ENCODE measurements at places on chromosomes 2 and 18. TPM values are rescaled to one million over a fixed set of nuclear protein-coding genes. Genes with fewer than 3 reads are reported as not detected.

ESPNL gene
- 1.1 TPM for total RNA-seq

GRCh38 chr2:36459725-36460137 lies 104.2 kb downstream of the CRIM1 start:
- peaks cover 37% of the 10 kb centered on the region for H3K4me1 ChIP-seq
- H3K36me3 ChIP-seq: peaks cover 5% of the 10 kb centered on the region
- H3K27ac ChIP-seq: 0 out of 2 replicates have a peak overlapping the region, but pooled peaks have one; percentile 6
- H3K4me3 ChIP-seq: no peak overlapping the region
- no peaks in the 10 kb centered on the region for H3K27me3 ChIP-seq
- DNase-seq: peak; percentile 55

DNA sequence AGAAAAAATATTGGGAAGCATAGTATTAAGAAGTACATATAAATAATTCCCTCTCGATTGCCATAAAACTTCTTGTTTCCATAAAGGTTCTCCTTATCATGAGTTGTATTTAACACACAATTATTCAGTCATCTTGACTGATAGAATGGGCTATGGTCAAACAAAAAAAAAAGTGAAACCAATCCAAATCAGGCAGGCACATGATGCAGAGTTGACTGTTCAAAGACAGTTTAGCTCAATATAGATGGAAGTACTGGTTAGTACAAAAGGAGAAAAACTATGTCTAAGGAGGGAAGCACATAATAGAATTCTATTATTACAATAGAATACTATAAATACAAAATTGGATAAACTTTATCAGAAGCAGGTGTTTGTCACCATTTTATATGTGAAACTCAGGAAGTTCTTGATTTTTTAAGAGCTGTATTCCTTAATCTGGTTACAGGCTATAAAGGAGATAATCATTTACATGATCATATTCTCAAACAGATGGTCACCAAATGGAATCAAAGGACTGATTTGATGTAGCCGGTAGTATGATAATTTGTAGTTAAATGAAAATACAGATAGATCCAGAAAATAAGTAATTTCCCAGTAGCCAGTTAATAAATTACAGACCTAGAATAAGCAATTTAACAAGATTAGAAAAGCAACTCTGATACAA lies 18.2 kb upstream of the CALCRL start:
- no peaks in the 10 kb centered on the region for H3K27me3 ChIP-seq
- H3K36me3 ChIP-seq: no peaks in the 10 kb centered on the region
- no peak overlapping the region for H3K4me3 ChIP-seq
- no peak overlapping the region for H3K27ac ChIP-seq
- H3K4me1 ChIP-seq: peaks cover 5% of the 10 kb centered on the region
- no peak for DNase-seq

- H3K4me3 ChIP-seq: no peak overlapping the region
- H3K4me1 ChIP-seq: no peaks in the 10 kb centered on the region
- no peak for DNase-seq
- no peaks in the 10 kb centered on the region for H3K36me3 ChIP-seq
- no peak overlapping the region for H3K27ac ChIP-seq
Observed at GRCh38 chr2:198697218-198697617, 760.5 kb downstream of the SATB2 start.

DNA sequence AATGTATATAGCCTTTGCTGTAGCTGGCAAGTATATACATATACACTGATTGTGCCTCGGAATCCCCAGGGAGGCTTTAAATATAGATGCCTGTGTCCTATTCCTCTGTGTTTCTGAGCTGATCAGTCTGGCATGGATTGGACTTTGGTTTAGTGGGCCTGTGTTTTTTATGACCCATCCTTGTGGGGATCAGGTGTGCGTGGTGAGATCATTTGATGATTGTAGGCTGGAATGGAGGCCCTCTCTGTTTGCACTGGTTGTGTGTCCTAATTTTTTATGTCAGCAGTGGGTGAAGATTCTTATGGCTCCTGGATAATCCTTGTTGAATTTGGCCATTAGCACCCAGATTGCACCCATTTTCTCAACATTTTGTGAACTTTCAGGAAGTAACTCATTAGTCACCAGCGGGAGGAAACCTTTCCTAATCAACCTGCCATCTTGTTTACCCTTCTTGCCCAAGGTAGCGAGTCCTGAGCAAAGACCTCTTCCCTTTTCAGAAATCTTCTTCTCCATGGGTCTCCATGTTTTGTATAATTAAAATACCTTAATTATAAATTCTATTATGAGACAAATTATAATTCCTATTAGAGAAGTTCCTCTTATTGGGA lies 75.8 kb downstream of the UGGT1 start:
- no peaks in the 10 kb centered on the region for H3K27me3 ChIP-seq
- no peak overlapping the region for H3K4me3 ChIP-seq

Data from PC-9 (cell line).